ENCODE measurements at places on chromosomes 2 and 18.

DNA sequence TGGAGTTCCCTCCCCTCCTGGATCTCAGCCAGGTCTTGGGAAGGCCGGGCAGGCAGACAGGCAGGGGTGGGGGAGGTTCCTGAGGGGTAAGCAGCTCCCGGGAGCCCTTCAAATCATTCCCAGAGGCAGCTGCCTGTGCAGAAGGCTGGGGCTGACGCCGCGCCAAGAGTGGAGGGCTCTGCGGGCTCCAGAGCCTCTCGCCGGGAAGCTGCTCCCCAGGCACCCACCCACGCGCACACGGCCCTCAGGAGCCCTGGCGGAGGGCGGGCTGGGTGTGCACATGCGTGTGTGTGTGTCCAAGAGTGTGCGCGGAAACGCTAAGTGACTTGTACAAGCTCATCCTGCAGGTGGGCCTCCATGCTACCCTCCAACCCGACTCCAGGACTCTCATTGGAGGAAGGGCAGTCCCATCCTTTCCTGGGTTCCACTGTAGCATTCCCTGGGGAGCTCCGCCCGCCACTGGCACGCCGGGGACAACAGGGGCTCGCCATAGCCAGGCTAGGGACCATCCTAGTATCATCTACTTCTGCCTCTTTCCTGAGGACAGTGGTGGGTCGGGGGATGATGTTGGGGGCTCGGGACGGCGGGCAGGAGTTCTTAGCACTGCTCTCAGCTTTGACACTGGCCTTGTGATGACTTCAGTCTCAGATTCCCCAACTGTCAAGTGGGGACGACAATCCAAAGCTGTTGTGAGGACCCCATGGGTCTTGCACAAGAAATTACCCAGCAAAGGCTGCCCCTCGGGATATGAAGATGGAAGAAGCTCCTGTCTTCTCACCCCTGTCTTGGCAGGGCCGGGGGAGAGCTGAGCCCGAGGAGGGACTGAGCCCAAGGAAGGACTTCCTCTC lies 50.3 kb downstream of the INHBB start:
- no peak for DNase-seq

GRCh38 chr18:27824841-27825681 lies 351.9 kb downstream of the CDH2 start:
- no peak for DNase-seq

DNA sequence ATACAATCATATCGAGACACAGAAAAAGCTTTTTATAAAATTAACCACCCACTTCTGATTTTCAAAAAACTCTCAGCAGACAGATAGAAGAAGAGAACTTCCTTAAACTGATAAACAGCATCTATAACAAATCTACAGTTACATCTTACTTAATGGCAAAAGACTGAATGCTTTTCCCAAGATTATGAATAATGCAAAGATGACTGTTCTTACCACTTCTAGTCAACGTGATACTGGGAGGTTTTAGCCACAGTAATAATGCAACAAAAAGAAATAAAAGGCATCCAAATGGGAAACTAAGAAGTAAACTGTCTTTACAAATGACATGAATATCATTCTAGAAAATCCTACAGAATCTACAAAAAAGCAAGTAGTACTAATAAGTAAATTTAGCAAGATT lies 58.0 kb upstream of the TMEM247 start:
- no peak for DNase-seq

DNA sequence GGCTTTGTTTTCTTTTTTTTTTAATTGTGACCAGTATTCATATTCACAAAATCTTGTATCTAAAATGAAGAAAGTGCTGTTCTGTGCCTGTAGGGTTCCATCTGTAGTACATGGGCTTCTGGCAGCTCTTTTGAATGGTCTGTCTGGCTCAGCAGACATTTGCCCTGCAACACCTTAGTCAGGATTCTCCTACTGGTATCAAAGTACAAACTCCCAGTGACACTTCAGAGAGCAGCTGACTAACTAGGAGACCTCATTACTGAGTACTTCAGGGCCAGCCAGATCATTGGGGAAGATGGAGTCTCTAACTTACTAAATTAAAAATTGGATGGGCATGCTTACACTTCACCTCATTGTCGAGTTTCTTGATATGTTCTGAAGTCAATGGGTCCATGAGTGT lies 39.7 kb downstream of the GRHL1 start:
- DNase-seq, result no peak

GRCh38 chr18:8124232-8125146 lies 484.7 kb upstream of the RAB12 start:
- no peak for DNase-seq

- DNase-seq, result no peak
Measured at GRCh38 chr2:42368817-42369531, 8.0 kb upstream of the COX7A2L start.

DNA sequence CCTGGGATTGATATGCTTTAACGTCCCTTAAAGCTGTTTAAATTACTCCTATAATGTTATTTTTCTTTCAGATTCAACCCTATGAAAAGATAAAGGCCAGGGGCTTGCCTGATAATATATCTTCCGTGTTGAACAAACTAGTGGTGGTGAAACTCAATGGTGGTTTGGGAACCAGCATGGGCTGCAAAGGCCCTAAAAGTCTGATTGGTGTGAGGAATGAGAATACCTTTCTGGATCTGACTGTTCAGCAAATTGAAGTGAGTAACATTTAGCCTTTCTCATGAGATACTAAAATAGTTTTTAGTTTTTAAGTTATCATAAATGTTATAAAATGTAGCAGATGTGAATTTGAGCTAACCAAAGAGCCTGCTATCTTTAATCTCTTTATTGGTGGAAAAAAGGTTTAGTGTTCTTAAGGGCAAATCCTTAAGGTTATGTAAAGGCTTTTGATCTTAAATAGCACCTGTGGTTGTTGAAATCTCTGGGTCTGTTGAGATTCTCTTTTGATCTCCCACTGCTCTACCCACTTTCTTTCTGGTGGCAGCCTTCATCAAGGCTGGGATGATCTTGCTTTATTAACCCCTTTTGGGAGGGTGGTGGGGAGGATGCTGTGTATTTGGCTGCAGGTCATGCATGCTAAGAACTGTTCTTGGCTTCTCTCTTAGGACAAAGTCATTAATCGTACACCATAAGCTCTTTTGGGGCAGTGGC lies 40.9 kb downstream of the UGP2 start:
- no peak for DNase-seq

DNA sequence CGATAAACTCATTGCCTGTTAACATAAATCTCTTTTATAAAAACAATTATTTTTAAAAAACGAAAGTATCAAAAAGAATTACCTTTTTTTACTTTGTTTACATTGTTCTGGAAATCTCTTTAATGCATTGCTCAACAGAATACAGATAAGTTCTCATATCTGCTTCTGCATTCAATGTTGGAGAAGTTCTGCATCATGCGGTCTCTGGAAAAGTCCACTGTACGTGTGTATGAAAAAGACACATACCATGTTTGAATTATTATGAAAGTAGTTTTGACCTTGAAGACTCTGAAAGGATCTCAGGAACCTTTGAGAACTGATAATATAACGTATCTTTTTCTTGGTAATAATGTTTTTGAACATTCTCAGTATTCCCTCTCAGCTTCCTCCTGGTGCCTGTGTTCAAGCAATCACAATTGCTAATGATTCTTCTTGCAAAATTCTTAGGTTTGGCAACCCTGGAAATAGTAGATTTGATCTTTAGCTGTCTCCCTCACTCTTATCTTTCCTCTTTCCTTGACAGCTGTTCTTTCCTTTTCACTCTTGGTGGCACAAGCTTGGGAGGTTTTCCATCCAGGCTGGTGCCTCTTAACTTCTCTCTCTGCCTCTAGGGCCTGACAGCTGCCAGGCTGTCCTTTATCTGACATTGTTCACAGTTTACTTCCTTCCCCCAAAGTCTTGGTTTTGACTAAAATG lies 12.4 kb upstream of the IL1R1 start:
- DNase-seq, result no peak

DNA sequence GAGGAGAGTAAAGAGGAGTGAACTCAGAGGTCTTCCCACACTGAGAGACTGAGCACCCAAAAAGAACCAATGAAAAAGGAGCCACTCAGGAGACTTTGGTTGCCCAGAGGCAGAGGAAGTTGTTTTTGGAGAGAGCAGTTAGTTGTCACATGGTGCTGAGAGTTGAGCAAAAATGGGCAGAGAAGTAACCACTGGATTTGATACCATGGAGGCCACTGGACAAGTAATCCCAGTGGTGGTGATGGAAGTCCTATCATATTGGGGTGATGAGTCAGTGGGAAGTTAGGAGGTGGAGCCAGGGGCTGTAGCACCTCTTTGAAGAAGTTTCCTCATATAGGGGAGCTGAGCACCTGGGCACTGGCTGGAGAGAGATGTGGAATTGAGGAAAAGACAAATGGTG lies 235.8 kb downstream of the TPGS2 start:
- no peak for DNase-seq

- no peak for DNase-seq
Measured at GRCh38 chr2:207225773-207226172, 60.0 kb upstream of the KLF7 start.

All from COLO829 (cell line).